Kidney epithelial cell (primary cell): ENCODE measurements at places on chromosomes 6 and 20. TPM values are rescaled to one million over a fixed set of nuclear protein-coding genes. Genes with fewer than 3 reads are reported as not detected.

- DNase-seq: no peak
Measured at GRCh38 chr20:37574199-37574890, 46.7 kb upstream of the BLCAP start.

SLC32A1 gene
- total RNA-seq: not detected in 2 replicates

HLA-DRB5 gene
- total RNA-seq: 0.21 TPM in 1 of 2 replicates, not detected in the other

DNA sequence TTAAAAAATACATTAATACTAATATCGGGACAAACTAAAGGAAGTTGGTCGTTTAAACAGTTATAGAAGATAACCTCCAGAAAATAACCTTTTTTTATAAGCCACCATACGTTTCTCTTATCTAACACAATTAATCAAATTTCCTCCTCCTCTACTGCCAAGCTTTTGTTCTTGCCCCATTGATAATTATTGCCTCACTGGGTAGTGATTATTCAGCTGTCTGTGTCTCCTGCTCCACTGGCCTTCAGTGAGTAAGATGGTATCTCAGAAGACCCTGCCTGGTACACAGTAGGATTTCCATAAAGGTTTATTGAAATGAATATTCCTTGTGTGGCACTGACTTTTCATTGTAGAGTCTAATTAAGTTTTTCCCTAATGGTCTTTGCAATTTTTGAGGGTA, 165.5 kb upstream of the SCGN start:
- no peak for DNase-seq
